ENCODE measurements at places on chromosomes 1 and 21. TPM values are rescaled to one million over a fixed set of nuclear protein-coding genes. Genes with fewer than 3 reads are reported as not detected.
A peak's percentile ranks its signal among the peaks of the same experiment; 100 is the strongest.

The OR14K1 gene
- polyA plus RNA-seq: not detected

GRCh38 chr1:98906809-98907208 lies 97.9 kb downstream of the PLPPR5 start:
- DNase-seq: no peak

DNA sequence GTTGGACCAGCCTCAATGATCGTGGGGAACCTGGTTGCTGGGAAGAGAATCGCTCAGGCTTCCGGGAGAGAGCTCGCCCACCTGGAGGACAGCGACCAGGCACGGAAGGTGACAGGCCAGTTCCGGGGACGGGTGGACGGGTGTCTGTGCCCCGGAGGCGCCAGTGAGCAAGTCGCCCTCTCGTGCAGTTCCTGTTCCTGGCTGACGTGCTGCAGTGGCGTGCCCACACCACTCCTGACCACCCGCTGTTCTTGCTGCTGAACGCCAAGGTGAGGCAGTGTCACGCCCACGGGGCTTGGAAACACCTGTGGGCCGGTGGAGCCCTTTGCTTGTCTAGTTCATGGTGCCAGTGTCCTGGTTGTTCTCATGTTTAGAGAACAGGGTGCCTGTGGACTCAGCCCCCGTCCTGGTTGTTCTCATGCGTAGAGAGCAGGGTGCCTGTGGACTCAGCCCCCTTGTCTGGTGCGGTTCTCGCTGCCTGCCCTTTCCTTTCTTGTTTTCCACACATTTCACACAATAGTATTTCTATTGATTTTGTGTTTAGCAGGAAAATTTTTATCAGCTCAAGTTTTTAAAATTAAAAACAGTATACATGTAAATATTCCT lies 53.1 kb downstream of the S100B start:
- no peak for DNase-seq

The GJA5 gene
- polyA plus RNA-seq: not detected

DNA sequence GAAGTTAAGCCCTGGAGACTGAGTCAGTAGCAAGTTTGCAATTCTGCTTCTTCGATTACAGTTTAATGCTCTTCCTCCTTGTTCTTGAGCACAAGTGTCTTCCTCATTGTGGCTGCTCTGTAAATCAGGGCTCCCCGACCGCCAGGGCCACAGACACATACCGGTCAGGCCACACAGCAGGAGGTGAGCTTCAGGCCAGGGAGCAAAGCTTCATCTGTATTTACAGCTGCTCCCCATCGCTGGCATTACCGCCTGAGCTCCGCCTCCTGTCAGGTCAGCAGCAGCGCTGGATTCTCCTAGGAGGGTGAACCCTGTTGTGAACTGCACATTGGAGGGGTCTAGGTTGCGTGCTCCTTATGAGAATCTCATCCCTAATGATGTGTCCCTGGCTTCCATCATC lies 1.7 kb upstream of the TRAPPC10 start:
- DNase-seq: no peak

The ZYG11A gene
- polyA plus RNA-seq: 1.0 TPM

GRCh38 chr1:46408356-46409062 lies 14.4 kb downstream of the FAAH start:
- DNase-seq: no peak

- no peak for DNase-seq
These were observed 1298.8 kb downstream of the PLA2G4A start for GRCh38 chr1:188127507-188127906.

- no peak for DNase-seq
These were observed 73.4 kb downstream of the RABGAP1L start for GRCh38 chr1:174232761-174233160.

- no peak for DNase-seq
These were observed 30.0 kb upstream of the ETS2 start for GRCh38 chr21:38775733-38776132.

- DNase-seq: no peak
These were observed 308.9 kb downstream of the CEP170 start for GRCh38 chr1:242946206-242946605.

- no peak for DNase-seq
These were observed 161.4 kb upstream of the TNR start for GRCh38 chr1:175904808-175905207.

DNA sequence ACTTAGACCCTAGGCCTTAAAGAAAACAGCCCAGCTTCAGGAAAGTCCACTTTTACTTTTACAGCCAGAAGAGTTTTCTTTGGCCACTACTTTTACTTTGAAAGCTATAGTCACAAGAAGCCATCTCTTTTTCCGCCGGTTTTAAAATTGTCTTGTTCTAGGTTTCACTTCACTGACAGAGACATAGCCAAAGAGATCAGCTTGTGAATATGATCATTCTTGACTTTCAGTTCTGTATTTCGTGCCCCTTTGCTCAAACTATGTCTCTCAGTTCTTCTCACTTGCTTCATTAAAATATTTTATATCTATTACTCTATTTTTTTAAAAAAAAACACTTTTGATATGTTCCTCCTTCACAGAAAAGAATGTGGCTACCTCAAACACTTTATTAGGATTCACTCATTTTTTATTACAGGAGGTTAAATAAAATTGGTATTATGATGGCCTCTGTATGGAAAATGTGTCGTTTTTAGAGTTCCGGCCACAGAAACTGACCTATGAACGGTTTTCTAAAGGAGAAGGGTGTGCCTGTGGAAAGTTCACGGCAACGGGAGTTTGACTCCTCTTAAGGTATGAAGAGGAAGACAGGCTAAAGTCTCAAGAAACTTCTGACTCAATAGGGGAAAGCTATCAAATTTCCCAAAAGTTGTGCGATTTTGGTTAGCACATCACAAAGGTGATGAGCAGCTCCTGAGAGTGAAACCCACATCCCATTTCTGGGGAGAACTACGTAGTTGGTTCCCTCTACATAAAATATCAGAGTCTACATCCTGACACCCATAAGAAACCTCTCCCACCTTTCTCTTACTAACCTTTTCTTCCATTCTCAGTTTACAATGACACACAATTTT lies 1.2 kb downstream of the MCOLN2 start:
- DNase-seq: no peak

The HMCN1 gene
- polyA plus RNA-seq: 20.9 TPM

The ETS2 gene
- 62.7 TPM for polyA plus RNA-seq

The KLHDC7A gene
- not detected for polyA plus RNA-seq

- DNase-seq: no peak
These were observed 6.5 kb upstream of the TAGLN2 start for GRCh38 chr1:159931795-159932173.

GRCh38 chr1:109327285-109327684 lies 20.5 kb upstream of the MYBPHL start:
- no peak for DNase-seq

GRCh38 chr1:11098931-11099309 lies 749 bp downstream of the EXOSC10 start:
- DNase-seq: no peak

DNA sequence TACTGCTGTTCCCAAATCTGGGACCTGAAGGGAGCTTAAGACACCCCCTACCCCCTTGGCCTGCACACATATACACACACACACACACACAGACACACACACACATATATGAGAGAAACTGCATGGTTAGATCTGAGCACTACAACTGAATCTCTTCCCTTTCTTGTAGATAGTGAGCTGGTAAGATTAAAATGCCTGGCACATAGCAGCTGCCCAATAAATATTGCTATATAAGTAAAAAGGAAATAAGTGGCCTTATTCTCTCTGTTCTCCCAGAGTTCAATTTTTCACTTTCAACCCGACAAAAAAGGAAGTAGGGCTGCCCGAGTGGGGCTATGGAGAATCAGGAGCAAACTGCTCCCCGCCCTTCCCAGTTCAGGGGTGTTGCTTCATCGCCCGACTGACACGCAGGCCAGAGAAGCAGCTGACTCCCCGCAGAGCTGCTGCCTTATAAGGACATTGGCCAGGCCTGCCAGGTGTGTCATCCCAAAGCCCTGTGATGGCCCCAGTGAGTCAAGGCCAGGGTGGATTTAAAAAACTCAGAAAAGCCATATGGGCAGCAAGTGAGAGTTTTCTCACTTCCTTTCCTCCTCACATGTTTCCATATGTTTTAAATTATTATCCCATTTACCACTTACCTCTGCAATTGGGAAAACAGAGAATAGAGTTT lies 106.5 kb upstream of the SLC44A3 start:
- DNase-seq: peak; percentile 97

The TMPRSS15 gene
- not detected for polyA plus RNA-seq

- no peak for DNase-seq
These were observed 5.5 kb upstream of the IGFN1 start for GRCh38 chr1:201185123-201185453.

The ADAM30 gene
- not detected for polyA plus RNA-seq

GRCh38 chr1:3365523-3366125 lies 88.8 kb upstream of the ARHGEF16 start:
- DNase-seq: no peak

GRCh38 chr1:54355931-54356679 lies 50.1 kb downstream of the SSBP3 start:
- no peak for DNase-seq

DNA sequence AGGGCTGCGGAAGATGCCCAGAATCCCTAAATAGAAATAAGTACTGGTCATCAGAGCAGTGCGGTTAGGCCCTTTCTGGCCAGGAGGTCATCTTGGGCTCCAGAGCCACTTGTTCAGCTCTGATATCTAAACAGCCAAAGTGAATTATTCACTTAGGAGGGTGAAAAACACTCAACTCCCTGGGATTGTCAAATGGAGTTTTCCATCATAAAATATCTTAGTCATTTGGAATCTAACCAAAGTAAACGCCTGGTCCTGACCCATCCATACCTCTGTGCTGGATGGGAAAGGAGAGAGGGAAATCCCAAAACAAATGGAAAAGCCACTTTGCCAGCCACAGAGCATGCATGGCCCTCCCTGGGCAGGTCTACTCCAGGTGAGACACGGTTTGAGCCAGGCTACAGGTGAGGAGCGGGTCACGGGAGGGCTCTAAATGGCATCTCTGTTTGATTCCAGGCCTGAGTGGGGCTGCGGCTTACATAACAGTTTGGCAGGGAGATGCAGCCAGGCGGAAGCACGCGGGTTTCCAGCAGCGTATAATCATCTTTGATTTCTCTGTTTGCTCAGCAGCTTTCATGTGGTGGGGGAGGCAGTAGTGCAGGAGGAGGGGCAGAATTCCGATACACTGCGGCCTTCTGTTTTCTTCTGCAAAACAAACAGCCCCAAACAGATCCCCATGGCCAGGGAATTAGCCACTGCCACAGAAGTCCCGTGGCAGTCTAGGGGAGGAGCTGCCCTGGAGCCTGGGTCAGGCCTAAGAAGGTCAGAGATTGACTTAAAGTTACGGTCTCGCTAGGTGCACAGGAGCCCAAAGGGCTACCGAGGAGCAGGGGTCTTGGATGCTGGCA lies 59.1 kb upstream of the ZNF648 start:
- DNase-seq: no peak

DNA sequence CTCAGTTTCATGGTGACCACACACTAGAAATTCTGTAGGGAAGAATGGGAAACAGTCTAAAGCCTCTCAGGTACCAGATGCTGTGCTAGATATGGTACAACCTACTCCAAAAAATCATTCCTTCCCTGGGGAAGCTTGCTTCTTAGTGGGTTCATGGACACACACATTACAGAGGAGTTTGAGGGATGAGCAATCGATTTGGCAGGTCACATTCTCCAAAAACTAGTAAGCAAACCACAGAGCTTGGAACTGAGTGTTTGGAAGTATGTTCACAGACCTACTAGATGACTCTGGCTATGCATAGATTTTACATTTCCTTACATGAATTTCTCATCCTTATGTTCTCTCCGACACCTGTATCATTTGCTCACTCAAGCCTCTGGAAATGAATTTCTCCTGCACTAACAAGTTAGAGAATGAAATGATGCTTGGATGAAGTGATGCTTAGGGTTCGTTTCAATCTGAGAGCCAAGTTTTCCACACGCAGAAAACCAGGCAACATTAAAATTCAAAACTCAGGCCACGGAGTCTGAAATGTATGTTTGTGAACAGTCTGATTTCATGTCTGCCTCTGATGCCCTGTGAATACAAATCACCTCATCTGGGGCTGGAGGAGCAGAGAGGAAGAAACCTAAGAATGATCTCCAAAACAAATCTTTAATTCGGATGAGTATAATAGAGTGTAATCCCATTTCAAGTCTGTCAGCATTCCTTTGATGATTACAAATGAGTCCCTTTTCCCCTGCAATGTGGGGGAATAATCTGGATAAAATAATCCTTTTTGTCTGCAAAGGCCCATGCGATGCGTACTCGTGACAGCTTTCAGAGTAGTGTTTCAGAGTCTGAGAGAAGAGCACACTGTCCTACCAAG lies 11.0 kb downstream of the EVA1C start:
- DNase-seq: peak; percentile 76

The GPR52 gene
- polyA plus RNA-seq: 0.10 TPM

DNA sequence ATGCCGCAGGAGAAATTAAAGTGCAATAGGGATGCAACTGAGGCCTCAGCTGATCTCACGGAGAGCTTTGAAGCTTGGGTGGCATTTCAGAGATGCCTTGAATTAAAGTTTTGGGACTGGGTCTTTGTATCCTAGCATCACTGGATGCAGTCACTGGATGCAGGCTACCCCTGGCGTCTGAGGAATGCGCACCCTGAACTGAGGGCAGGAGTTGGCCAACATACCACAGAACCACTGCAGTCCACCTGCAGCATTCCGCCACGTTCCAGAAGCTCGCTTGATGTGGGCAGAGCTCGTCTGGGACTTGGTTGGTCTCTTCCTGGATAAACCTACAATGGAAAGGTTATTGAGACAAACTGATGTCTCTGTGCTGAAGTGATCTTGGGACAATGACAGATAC lies 34.1 kb upstream of the IGSF5 start:
- DNase-seq: no peak

DNA sequence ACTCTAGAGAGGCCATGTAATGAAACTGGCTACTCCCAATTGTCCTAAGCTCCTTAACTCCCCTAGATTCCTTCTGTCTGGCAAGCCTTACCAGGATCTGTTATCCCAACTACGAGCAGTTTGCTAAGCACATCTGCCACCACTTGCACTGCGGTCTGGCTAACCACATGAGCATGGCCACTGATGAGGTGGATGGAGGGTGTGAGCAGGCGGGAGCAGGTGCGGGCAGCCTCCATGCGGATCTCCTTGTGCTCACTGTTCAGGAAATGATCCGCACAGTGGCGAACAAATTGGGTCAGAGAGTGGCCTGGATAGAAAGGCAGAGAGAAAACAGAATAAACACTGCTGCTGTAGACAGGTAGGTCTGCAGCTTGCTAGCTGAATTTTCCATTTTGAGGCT lies 24.0 kb downstream of the MTOR start:
- no peak for DNase-seq

The UBE2U gene
- polyA plus RNA-seq: not detected

DNA sequence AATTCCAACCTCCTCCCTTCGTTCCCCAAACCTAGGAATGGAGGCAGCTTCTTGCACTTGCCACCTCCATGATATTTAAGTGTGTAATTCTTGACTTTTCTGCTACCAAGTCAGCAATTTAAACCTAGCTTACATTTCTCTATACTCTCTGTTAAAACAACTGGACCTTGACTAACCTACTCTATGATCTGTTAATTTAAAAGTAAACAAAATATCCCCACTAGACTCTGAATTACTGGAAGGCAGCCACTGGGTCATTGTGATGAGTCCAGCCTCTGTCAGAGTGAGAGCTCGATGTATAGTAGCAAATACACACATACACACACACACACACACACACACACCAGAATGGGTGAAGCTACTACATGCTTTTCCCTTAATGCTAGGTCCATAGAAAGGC lies 40.0 kb upstream of the DHCR24 start:
- no peak for DNase-seq

The DNAH14 gene
- 7.2 TPM for polyA plus RNA-seq
